Stimulated activated CD4-positive, alpha-beta T cell treated with anti-CD3 and anti-CD28 coated beads, TNF-alpha, amount 100 ng/mL, for 4 hours (primary cell): ENCODE measurements at places on chromosomes 11 and 22.

DNA sequence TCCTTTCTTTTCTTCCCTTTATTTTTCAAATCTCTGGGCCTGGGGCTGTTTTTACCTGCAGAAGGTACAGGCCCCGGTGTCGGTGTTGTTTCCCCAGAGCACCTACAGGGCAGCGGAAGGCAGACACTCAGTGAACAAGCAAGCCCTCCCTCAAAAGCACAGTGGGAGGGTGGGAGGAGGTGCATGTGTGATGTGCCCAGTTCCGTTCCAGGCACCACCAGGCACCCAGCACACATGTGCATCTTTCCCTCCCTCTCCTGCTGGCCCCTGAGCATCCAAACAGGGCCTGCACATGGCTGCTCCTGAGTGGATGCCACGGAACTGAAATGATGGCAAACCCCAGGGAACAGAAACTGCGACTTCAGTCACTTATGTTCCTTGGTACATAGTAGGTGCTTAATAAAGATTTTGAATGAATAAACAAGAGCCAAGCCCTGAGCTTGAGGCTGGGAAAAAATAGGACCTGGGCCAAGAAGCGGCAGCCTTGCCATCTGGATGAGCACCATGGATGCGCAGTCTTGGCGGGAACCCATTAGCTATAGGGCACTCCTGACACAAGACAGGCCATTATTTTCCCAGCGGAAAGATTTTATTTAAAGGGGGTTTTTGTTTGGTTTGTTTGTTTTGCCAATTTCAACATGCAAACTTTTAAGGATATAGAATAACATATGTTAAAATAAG lies 47.8 kb downstream of the ARRB1 start:
- DNase-seq: no peak

- DNase-seq: no peak
Observed at GRCh38 chr11:62487738-62488551, 58.7 kb downstream of the AHNAK start.

DNA sequence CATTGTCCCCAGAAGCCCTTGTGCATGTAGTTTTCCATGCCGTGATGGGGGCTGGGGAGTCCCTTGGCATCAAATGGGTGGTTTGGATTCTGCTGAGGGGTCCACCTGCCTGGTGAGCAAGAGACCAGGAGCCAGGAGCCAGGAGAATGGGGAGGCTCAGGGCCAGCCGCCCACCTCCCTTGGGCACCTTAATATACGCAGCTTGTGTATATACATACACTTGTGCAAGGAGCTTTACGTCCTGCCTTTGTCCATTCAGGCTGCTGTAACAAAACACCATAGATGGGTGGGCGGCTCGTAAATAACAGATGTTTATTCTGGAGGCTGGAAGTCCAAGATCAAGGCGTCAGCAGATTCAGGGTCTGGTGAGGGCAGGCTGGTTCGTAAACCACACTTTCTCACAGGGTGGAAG lies 62.5 kb downstream of the SMIM38 start:
- DNase-seq: no peak

DNA sequence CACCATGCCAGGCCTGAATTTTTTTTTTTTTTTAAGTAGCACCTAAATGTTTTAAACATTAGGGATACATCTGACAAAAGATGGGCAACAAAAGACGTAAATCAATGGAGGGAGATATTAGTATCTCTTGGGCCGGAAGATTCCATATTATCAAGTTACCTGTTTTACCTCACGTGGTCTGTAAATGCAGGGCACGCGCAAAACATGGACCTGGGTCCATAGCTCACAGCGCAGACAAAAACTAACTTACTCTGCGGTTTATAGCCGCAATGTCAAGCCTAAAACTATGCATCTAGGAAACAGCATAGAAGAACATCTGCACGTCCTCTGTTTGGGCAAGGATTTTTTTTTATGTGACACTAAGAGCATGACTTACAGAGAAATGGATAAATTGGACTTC lies 31.5 kb upstream of the PANX2 start:
- DNase-seq: no peak

GRCh38 chr11:34271727-34272126 lies 86.1 kb downstream of the ABTB2 start:
- no peak for DNase-seq

DNA sequence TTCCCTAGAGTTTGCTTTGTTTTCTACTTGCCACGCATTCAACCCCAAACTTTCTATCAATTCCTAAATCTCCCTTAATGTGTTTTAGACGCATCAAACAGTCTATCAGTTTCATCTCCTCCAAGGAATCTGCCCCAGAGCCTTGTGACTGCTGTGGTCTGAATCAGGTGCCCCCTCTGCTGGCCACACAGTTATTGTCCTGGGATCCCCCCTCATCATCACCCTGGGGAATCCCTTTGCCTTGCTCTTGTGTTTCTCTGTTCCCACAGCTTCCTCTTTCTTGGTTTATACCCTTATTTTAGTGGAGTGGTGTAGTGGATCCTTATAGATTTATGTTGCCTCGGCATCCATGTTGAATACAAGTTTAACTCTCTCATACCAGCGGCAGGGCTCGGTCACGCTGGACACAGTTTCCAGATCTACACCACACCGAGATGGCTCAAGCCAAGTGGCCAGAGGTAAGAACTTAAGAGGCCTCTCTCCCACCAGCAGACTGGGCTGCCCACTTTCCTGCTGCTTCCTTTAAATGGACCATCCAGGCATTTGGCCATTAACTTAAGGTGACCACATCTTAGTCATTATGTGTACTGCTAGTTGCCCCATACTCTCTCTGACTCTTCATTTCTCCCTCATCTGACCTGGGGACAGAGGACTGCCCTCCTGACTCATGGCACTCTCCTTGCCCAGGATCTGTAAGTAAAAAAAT lies 8.2 kb downstream of the UPB1 start:
- DNase-seq: peak; percentile 37

- DNase-seq: no peak
Observed at GRCh38 chr22:31579835-31580242, 82.2 kb downstream of the PISD start.

GRCh38 chr22:48104766-48105165 lies 1342.3 kb downstream of the TBC1D22A start:
- DNase-seq: no peak

- DNase-seq: peak; percentile 42
Observed at GRCh38 chr11:118343981-118344515, at the start of gene CD3G. Gene CD3G, plus strand, starts transcription at chr11:118344344. Its CDS starts 80 bp downstream, at chr11:118344424.

DNA sequence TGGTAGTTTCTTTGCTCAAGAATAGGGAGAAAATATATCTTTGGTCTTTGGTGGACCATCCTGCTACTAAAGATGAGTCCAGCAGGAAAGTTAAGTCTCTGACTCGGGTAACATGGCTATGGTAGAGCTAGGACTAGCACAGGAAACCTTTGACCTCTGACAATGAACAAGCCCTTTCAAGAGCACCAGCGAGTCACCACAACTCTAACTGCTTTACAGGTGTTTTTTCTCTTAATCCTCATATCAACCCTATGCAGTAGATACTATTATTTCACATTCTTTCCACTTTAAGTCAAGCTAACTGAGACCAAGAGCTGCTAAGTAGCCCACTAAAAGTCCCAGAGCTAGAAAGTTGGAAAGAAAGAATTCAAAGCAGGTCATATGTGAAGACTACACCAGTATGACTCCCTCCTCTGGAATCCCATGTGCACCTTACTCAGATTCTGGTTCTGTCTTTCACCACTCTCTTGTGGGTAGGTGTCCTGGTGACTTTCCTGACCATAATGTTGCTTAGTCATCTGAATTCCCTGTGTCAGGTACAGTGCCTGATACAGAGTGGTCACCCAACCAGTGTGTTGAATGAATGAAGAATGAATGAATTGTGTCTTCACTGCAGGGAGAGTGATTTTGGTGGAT lies 53.8 kb upstream of the ME3 start:
- no peak for DNase-seq

DNA sequence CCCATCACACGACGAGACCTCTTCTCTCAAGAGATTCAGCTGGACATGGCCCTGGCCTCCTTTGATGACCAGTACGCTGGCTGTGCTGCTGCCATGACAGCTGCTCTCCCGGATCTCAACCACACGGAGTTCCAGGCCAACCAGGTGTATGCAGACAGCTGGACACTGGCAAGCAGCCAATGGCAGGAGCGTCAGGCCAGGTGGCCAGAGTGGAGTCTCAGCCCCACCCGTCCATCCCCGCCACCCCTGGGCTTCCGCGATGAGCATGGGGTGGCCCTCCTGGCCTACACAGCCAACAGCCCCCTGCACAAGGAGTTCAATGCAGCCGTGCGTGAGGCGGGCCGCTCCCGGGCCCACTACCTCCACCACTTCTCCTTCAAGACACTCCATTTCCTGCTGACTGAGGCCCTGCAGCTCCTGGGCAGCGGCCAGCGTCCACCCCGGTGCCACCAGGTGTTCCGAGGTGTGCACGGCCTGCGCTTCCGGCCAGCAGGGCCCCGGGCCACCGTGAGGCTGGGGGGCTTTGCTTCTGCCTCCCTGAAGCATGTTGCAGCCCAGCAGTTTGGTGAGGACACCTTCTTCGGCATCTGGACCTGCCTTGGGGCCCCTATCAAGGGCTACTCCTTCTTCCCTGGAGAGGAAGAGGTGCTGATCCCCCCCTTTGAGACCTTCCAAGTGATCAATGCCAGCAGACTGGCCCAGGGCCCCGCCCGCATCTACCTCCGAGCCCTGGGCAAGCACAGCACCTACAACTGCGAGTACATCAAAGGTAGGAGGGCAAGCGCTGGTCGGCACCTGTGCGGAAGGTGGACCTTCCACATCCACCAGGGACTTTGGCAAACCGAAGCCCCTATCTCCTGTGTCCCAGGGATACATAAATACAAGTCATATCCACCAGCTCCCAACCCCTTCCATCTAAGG lies 11.3 kb downstream of the CHRNA10 start:
- no peak for DNase-seq

DNA sequence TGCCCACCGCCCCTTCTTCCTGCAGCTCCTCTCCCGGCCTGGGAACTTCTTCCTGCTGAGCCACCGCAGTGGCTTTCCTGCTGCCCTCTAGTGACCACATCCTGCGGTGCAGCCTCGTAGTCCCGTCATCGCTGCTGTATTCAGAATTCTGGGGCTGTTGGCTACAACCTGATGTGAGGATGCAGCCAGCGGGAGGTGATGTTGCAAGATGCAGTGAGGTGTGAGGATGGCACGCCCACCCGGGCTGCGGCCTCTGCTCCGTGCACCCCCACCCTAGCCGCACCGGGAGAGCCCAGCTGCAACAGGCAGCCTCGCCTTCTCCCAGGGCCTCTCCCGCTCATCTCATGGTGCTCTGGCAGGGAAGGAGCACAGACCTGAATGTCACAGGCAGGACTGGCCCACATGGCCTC lies 10.1 kb downstream of the CHST1 start:
- DNase-seq: peak; percentile 15

GRCh38 chr11:7597620-7598019 lies 75.7 kb downstream of the CYB5R2 start:
- DNase-seq: no peak

DNA sequence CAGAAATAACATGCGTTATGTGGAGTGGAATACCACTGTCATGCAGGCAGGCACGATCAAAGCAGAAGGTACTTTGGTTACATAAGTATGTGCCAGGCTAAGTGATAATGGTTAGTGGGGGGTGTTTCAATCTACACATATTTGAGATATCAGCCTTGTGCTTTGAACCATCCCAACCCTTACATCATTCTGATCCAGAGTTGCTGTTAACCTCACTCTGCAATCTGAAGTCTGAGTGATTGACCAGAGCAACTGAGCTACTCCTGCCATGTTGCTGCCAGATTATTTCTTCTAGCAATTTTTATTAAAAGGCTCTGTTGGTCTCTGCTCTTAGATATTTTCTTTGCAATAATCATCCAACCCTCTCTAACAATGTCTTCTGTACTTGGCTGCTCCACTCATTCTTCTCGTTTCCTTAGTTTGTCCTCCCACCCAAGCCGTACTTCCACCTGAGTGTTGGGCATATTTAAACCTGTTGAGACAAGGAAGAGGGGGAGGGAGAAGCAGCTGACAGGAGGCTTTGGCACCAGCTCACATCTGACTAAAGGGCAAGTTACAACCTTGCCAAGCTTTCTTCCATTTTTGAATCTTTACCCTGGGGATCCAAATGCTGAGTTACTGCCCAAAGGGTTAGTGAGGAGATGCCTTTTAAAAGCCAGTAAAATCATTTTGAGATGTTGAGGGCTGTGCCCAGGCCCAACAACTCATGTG lies 114.1 kb upstream of the SESN3 start:
- DNase-seq: no peak

DNA sequence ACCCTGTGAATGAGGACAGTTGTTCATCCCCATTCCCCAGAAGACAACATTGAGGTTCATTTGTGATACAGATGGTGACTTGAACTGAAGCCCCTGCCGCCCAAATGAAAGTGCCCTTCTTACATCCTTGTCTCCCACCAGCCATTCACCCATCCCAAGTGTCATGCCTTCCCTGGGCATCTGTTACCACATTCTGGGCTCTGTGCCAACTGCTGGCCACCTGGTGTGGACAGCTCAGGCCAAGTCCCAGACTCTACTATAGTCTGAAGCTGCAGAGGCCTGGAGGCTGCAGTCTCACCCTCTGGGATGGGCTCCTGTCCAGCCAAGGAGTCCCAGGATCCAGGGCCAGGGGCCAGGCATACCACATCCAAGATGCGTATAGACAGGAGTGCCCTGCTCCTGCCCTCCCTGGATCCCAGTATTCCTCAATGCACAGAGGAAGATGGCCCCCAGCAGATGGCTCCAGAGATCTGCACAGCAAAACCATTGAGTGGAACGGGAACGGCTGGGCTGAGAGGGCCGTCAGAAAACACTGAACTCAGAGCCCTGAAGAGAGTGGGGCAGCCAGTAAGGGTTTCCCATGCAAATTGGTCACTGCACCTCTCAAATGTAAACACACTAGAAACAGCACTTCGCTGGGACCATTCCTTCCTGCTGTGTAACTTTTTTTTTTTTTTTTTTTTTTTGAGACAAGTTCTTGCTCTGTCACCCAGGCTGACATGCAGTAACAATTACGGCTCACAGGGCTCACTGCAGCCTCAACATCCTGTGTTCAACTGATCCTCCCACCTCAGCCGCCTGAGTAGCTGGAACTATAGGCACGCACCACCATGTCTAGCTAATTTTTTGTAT lies 22.8 kb downstream of the ARRB1 start:
- DNase-seq: no peak

DNA sequence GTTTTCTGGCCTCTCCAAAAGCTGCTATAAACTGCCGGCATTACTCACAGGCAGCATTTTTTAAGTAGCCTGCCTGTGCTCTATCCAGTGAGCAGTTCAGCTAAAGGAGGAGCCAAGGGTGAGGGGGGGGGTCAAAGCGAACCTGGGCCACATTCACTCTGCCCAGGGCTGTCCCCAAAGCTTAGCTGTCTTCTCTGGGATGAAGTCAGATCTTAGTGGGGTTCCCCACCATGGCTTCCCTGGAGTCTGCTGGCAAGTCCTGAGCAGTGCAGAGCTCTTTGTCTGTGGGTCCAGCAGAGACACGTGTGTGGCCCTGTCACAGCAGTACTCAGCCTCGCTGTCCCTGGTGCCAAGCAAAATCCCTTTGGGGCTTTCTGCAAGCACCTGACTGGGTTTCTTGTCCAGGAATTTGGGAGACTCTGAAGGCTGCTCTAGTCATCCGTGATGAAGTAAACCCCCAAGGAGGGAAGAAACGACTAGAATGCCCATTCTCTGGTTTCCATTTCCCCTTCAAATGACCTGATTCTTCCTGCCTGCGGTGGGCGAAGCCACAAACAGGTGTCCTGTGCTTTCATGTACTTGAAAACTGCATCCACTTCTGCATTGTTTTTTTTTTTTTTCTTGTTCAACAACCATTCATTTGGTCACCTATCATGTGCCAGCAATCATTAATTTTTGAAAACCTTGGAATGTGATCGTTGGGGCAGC lies 2.6 kb downstream of the KCNJ5 start:
- DNase-seq: no peak

GRCh38 chr11:2703363-2704141 lies 3.8 kb upstream of the KCNQ1OT1 start:
- no peak for DNase-seq

- DNase-seq: no peak
Observed at GRCh38 chr11:22674470-22675439, 8.3 kb downstream of the GAS2 start.

- no peak for DNase-seq
Observed at GRCh38 chr22:43861529-43861928, 784 bp downstream of the SULT4A1 start.
